Left colon (tissue), 2 donors: ENCODE measurements at places on chromosomes 3 and 15. TPM values are rescaled to one million over a fixed set of nuclear protein-coding genes. Genes with fewer than 3 reads are reported as not detected.
A peak's percentile ranks its signal among the peaks of the same experiment; 100 is the strongest.

The SLC30A4 gene
- total RNA-seq, result 14.5 TPM

The P3H2 gene
- total RNA-seq, result 39.5 TPM

The USP3 gene
- total RNA-seq, result 79.9 TPM

The ANKRD63 gene
- total RNA-seq, result not detected

The C2CD4B gene
- 2.8 TPM for total RNA-seq

The C3orf49 gene
- not detected for total RNA-seq

- peak; percentile 63 for DNase-seq
These were observed 38.6 kb downstream of the UMPS start for GRCh38 chr3:124768812-124769211.

- DNase-seq, result no peak
These were observed 1.2 kb downstream of the ACP3 start for GRCh38 chr3:132318451-132318850.

GRCh38 chr3:14146381-14147065 lies 21.7 kb downstream of the TMEM43 start:
- peak; percentile 22 for DNase-seq

DNA sequence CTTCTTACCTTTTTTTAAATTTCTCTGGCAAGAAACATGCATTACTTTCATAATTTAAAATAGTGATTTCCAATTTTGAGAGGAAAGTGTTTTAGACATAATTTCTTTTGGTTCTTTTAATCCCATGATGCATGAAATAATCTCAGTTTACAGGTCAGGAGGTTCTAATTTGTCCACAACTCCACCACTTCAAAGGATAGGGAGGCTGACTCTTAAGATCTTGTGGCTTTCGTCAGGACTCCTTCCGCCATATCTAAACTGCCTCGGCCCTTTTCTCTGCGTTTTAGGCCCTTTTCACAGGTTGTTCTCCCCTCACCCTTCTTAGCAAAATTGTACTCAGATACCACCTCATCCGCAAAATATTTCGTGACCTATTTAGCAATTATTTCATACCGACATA lies 8.0 kb downstream of the DYNC1LI1 start:
- DNase-seq, result no peak

DNA sequence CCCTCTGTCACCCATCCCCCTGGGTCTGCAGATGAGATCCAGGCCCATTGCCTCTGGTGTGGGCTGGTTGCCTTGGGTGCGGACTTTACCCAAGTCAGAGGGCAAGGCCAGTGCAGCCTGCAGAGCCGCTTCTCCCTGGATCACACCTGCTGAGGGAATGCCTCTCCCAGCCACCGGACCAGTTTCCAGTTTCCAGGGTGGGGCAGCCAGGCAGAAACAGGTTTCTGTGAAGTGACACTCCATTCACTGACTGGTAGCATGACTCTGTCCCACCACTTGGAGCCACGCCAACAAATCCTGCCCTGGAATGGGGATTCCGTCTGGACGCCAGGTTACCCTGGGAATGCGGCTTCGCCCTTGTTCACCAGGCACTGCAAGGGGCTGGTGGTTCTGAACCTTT lies 30.0 kb downstream of the PAQR5 start:
- DNase-seq, result peak; percentile 92

GRCh38 chr15:91258415-91258759 lies 158.3 kb downstream of the SV2B start:
- DNase-seq, result no peak

DNA sequence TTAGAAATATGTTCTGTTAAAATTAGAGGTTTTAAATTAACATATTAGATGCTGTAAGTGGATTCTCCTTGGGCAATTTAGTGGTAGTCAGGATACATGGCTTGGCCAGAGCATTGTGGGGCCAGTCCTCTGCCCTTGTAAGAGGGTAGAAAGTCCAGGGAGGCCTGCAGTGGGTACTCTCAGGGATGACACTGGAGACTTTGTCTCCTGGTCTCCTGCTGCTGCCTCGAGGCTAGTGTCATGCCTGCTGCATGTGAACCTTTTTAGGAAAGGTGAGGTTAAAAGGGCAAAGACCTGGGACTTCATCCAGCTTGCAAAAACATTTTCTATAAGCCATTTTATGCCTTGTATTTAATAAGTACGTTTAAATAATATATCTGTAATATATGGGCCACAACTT lies 96.8 kb upstream of the PROK2 start:
- DNase-seq, result no peak

DNA sequence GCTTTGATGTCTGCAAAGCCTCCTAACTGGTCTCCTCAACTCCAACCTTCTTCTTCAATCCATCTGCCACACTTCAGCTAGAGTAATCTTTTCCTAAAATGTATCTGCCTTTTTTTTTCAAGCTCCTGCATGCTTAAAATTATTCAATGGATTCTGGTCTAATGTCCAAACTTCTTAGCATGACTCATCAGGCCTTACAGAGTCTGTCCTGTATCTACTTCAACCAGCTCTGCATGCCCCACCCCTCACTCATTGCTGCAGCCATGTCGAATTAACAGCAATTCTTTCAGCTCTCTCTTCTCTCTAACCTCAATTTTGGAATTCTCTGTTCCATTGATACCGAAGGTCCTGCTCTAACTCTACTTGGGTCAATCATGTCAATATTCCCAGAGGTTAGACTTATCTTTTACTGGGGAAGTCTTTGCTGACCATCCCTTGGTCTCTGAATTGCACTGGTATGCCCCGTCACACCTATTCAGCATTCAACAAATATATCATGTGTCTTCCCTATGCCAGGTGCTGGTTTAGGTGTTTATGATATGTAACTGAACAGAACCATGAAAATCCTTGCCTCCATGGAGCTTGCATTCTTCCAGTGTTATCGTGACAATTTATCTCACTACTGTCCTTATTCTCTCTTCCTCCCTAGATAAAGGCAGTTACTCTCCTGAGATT lies 88.5 kb upstream of the NANOGP8 start:
- no peak for DNase-seq

- DNase-seq, result no peak
These were observed 849 bp downstream of the TRAK1 start for GRCh38 chr3:42092006-42092405.

- DNase-seq, result no peak
These were observed 120.9 kb downstream of the ATP10A start for GRCh38 chr15:25742041-25742730.

- no peak for DNase-seq
These were observed 15.3 kb downstream of the ZXDC start for GRCh38 chr3:126460381-126460780.

GRCh38 chr3:185582871-185583270 lies 3.2 kb upstream of the SENP2 start:
- no peak for DNase-seq

GRCh38 chr3:141255846-141256261 lies 24.2 kb downstream of the PXYLP1 start:
- DNase-seq, result no peak

GRCh38 chr15:81111018-81111417 lies 23.1 kb upstream of the CFAP161 start:
- no peak for DNase-seq

- DNase-seq, result no peak
These were observed 604.3 kb downstream of the FGF12 start for GRCh38 chr3:192122832-192123594.

- no peak for DNase-seq
These were observed 12.1 kb downstream of the TMOD3 start for GRCh38 chr15:51841406-51842040.

DNA sequence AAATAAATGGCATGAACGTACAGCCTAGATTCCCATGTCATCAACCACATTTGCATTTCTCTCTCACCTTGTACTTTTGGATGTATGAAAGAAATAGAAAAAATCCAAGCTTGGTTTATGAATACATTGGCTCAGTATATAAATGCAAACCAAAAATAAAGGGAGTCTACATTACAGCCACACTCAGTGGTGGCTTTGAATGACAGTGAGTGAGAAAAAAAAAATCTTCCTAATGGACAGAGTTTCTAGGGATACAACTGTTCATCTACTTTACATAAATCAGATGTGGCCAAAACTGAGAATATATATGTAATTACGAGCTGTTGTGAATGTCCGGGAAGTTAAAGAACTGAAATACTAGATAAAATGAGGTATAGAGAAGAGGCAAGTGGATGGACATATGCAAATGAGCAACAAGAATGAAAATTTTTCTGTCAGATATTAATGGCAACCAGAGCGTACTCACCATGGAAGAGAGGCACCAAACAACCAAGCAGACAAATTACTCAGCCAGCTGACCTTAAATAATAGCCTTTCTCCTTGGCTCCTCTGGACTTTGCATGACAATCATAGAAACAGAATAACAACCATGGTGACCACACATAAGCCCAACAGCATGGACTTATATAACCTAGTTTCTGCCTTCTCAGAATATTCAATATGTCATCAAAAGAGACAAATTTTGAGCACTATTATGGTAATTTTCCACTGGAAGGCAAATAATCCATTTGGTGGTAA lies 1305.8 kb downstream of the OTOL1 start:
- no peak for DNase-seq

GRCh38 chr15:72033285-72033684 lies 84.7 kb downstream of the MYO9A start:
- DNase-seq, result no peak

DNA sequence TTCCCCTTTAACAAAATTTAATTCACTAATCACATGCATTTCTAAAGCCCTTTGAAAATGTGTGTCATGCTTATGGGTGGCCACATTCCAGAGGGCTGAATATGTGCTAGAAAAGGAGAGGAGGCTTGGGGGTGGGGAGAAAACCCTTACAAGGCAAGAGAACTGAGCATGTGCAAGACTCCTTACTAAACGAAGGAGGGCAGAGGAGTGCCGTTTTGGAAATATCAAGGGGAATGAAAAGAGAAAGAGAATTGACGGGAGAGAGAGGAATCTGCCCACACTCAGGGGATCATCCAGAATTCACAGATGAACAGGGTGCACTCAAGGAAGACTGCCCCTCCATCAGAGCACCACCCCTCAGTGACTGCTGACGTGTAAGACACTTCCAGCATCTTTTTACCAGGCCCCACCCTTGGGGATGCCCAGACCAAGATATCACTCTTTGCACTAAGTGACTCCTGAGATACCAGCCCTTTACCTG lies 37.9 kb upstream of the TSC22D2 start:
- peak; percentile 50 for DNase-seq
